ENCODE measurements at places on chromosomes 6 and 20. TPM values are rescaled to one million over a fixed set of nuclear protein-coding genes. Genes with fewer than 3 reads are reported as not detected.

DNA sequence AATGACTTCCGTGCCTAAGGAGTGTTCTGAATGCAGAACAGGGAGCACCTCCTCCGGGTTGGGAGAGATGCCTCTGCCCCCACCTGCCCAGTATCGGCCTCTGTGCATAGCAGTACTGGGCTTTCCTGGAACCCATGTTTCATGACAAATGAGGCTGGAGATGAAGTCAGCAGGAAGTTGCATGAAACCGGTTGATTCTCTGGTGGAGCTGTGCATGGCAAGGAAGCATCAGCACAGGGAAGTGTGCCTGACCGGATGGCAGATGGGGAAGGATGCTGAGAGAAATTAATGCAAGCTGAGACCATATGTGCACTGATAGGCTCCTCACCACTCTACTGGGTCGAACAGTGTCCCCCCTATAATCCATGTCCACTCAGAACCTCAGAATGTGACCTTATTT, 155.5 kb downstream of the CDH26 start:
- DNase-seq = no peak

DNA sequence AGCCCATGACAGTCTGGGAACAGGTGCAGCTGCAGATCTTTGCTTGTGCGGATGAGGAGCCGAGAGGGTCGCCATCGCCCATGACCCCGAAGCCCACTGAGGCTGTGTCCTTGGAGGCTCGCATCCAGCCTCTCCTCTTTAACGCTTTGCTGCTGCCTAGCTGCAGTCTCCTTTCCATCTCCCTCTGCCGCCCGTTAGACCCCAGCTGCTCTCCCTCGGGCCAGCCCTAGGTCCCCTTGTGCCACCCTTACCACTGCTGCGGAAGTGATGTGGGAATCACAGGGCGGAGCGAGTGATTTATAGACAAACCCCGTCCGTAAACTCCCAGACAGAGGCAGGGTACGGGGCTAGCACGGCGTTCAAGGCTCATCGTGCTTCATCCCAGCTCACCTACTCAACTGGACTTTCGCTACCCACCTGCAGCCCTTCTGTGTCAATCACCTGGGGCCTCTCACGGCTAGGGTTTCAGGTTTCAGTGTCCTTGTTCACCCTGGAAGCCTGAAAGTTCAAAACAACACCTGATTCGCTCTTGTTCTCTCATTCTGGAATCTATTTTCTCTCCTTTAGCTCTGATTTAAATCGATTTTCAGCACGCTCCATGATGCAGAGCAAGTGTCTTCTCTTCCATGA, 76.1 kb downstream of the PAX1 start:
- DNase-seq = no peak

DNA sequence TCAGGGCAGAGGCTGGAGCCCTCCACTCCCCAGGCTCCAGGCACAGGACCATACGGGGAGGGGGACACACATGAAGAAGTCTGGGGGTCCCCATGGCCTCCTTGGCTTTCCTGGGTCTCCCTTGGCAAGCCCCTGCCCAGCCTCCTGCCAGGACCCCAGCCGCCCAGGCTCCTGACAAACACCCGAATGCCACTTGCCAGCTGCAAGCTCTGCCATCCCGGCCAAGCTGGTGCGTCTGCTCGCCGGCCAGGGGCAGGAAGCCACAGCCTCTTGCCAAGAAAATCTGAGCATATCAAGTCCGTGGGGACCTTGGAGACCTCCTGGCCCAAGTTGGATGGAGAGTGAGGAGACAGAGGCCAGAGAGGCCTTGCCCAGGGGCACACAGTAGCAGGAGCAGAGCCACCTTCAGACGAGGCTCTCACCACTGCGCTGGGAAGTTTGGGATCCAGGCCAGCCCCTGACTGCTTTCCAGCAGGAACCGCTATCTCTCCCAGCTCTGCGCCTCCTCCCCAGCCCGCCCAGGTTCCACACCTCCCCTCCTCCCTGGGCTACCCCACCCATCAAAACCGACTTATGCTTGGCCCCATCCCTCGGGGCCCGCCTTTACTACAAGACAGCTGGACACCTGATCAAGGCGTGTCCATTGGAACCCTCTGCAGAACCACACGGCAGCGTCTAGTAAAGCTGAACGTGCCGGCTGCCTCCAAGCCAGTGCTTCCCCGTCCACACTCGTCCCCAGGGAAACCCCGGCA, 80.2 kb downstream of the GRM4 start:
- no peak for DNase-seq

The PKHD1 gene
- not detected for total RNA-seq

The ATP9A gene
- 61.2 TPM for total RNA-seq

GRCh38 chr6:73511796-73512195, 9.0 kb downstream of the EEF1A1 start:
- DNase-seq = no peak

The KIF25 gene
- not detected for total RNA-seq

- DNase-seq = no peak
These were observed 116.6 kb downstream of the ZFAND3 start for GRCh38 chr6:37936150-37936549.

- no peak for DNase-seq
These were observed 84.7 kb upstream of the ENPP5 start for GRCh38 chr6:46255528-46255927.

GRCh38 chr20:52145587-52145986, 46.0 kb downstream of the ZFP64 start:
- DNase-seq = no peak

DNA sequence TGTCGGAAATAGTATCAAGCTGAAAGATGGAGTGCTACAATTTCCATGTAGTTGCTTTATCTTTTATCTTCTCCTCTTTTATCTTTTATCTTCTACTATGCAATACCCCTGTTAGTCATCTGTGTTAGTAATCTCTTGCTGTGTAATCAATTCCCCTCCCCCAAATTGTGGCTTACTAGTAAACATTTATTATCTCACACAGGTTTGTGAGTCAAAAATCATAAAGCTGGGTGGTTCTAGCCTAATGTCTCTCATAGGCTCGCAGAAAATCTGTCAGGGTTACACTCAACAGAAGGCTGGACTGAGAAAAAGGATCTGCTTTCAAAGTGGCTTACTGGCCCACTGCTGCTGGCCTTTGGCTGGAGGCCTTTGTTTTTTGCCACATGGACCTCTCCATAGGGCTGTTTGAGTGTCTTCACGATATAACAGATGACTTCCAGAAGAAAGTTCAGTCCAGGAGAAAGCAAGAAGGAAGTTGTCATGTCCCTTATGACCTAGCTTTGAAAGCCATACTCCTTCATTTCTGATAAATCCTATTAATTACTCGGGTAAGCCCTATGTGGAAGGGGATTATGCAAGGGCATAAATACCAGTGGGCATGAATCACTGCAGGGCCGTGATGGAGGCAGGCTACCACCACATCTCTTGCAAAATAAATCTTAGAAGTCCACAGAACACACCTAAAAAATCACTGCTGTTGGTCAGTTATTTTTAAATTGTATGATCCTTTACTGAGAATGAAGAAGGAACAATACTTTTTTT, 24.5 kb upstream of the PTCHD4 start:
- DNase-seq = no peak
